ENCODE measurements at places on chromosomes 12 and 14.

DNA sequence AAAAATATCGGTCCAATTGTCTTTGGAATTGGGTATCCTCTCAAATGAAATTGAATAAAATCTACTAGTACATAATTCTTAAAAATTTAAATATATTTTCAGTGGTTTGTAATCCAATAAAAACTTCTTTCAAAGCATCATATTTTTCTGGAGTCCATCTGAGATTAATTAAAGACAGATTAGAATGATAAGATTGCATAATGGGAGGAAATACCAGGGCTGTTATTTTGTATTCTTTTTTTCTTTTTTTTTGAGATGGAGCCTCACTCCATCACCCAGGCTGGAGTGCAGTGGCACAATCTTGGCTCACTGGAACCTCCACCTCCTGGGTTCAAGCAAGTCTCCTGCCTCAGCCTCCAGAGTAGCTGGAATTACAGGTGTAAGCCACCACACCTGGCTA is 103.8 kb downstream of the TMTC3 start:
- no peak for DNase-seq

DNA sequence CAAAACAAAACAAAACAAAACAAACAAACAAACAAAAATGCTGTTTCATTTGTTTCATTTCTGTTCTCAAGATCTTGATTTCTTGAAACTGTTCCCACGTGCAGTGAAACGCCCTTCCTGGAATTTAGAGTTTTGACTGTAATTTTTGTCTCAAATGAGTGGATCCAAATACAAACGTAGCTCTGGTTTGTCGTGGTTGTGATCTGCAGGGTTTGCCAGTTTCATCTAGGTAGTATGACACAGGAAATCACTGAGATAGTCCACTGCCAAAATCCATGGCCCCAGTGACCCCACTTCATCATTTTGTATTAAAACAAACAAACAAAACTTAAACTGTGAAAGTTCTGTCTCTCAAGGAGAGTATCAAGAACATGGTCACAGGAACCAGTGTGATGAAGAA is 838.6 kb downstream of the BCL11B start:
- DNase-seq: no peak

DNA sequence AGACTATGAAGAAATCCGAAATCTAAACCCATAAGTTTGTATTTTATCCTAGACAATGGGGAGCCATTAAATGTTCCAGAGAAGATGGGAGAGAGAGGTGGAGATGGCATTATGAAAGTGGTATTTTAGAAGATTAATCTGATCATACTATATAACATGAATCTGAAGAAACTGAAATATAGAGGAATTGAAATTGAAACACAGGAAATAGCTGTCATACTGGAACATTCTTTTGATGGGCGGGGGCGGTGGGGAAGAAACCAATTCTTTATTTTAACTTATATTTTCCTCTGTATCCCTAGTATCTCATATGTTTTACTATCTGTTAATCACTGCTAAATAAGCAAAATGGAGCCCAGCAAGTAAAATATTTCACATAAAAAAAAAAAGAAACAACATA is 27.0 kb upstream of the FOXN3 start:
- no peak for DNase-seq

DNA sequence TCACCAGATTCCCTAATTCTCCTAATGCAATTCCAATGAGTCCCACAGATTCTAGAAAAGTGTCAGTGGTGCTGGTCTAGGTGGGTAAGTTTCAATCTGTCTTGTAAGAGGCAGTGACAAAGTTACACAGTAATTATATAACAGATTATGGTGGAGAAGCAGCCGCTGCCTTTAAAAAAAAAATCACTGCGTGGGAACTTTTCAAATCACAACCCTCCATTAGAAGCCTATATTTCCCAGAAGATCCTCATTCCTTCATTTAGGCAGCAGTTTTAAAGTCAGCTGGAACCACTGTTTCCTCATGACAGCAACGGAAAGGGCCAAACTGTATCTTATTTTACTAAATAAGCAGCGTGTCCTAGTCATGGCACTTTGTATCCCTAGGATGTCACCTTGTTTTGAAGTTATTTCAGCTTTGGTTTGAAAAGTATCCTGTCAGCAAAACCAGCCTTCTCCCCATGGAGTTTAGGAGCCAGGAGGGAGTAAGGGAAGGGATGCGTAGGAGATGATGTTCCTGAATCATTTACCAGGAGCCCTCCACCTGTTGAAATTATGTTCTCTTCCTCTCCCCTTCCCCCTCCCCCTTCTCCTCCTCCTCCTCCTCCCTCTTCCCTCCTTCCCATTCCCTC is 27.7 kb upstream of the DUSP6 start:
- DNase-seq: no peak

GRCh38 chr14:89267163-89267562 is 149.9 kb downstream of the FOXN3 start:
- DNase-seq: no peak

- DNase-seq: no peak
These were observed 89.8 kb downstream of the B4GALNT3 start for GRCh38 chr12:549476-550082.

GRCh38 chr12:68011882-68012207 is 22.6 kb downstream of the IFNG-AS1 start:
- DNase-seq: no peak

DNA sequence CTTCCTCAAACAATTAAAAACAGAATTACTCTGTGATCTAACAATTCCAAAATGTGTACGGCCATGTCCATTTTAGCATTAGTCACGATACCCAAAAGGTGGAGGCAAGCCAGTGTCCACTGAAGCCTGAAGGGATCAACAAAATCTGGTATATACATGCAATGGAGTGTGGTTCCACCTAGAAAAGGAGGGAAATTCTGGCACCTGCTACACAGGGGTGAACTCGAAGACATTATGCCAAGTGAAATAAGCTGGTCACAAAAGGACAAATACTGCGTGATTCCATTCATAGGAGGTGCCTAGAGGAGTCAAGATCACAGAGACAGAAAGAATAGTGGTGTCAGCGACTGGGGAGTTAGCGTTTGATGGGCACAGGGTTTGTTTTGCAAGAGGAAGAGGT is 331.4 kb downstream of the MED13L start:
- no peak for DNase-seq

DNA sequence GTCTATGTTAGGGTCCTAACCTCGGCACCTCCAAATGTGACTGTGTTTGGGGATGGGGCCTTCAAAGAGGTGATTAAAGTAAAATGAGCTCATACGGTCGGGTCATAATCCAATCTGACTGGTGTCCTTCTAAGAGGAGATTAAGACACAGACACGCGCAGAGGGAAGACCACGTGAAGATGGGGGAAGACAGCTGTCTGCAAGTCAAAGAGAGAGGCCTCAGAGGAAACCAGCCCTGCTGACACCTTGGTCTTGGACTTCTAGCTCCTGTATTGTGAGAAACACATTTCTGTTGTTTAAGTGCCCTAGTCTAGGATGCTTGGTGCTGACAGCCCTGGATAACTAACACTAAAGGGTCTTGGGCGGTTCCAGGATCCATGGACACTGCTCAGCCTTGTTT is 109.6 kb downstream of the DICER1 start:
- no peak for DNase-seq

DNA sequence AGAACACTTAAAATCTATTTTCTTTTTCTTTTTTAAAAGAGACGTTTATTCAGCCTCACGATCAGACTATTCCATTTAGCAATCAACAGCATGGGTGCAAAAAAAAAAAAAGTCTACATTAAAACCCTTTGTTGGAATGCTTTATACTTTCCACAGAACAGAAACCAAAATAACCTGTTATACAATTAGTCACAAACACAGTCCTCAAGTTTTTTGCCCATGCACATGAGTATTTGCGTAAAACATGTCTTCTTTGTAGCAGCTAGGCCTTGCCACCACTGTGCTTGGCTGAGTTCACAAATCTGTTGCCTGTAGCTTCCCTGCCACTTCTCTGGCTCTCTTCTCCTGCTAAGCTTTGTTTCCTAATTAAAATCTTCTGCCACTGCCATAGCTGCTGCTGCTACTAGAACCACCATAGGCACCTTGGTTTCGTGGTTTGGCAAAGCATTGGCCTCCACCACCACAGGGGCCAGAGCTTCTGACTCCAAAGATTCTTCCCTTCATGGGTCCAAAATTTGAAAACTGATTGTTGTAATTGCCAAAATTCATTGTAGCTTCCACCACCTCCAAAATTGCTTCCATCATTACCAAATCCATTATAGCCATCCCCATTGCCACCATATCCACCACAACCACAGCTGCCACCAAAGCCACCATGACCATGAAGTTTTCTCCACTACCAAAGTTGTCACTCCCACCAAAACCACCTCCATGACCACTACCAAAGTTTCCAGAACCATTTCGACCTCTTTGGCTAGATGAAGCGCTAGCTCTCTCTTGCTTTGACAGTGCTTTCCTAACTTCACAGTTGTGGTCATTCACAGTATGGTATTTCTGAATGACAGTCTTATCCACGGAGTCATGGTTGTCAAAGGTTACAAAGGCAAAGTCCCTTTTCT is 38.1 kb downstream of the KLRG1 start:
- DNase-seq: no peak

- DNase-seq: no peak
These were observed 100.9 kb downstream of the FAR2 start for GRCh38 chr12:29249930-29250329.

GRCh38 chr14:50085570-50086320 is 30.6 kb downstream of the VCPKMT start:
- peak; percentile 88 for DNase-seq
